ENCODE measurements at places on chromosomes 1 and 21.
A peak's percentile ranks its signal among the peaks of the same experiment; 100 is the strongest.

DNA sequence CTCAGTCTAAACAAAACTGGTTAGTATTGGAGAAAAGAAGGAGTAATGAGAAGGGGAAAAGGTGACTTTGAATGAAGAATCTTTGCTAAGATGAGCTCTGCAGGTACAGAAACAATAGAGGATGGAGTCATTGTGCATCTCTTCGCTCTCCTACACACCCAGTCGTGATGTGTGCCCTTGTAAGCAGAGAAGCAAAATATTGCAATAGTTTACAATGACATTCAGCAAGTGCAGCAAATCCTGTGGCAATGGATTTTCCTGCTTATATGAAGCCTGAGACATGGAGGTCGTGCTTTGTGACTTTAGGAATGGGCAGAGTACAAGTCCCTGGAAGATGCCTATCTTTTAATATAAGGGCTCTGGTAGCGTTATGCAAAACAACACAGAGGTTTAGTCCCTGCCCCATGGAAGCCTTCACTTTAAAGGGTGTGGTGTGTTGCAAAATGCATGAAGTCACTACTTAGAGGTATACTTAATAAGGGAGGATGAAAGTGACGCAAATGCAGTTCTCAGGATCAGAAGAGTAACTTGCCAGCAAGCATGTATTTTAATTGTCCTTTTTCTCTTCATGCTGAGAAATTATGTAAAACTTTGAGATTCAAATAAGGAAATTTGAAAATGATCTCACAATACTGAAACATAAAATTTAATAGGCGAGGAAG lies 88.0 kb upstream of the IVNS1ABP start:
- no peak for DNase-seq

DNA sequence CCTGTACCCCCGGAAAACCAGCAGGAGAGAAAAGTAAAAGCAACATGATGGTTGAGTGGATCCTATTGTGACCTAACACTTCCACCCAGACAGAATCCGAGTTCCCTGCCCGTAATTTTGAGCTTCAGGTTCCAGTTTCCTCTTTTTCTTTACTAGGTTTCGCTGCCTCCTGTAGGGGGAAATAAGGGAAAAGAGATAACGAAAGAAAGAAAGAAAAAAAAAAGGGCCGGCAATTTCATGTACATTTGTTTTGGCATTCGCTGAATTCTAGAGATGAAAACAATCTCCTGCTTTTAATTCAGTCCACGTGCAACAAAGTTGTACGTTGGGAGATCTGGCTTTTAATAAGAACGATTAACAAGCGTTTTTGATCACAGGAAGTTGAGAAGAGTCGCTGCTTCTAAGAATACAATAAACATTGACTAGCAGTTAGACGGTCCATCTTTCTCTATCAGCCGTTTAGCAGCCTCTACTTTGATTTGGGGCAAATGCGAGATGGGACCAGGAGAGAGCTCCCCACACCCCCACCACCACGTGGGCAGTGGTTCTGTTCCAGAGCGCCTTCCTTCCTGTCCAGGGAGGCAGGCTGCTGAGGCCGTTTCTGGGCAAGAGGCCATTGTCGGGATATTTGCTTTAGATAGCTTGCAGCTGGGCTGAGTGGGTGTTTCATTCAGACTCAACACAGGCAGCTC lies 155.9 kb upstream of the RUNX1 start:
- DNase-seq, result peak; percentile 16

- no peak for DNase-seq
Measured at GRCh38 chr21:16421965-16422364, 692.2 kb downstream of the USP25 start.

DNA sequence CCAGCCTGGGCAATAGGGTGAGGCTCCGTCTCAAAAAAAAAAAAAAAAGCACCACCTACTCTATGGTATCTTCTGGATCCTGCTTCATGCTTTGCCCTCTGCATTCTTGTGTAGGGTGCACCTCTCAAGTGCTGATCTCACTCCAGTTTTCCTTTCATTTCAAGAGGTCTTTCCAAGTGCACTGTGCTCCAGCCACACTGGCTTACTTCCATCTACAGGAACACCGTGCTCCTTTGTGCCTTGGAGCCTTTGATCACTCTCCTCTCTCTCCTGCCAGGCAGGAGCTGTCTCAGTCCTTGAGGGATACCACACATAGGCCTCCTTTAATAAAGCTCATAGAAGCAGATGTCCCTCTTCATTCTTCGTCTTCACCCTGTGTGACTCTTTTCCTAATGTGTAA lies 55.4 kb upstream of the GREM2 start:
- no peak for DNase-seq

DNA sequence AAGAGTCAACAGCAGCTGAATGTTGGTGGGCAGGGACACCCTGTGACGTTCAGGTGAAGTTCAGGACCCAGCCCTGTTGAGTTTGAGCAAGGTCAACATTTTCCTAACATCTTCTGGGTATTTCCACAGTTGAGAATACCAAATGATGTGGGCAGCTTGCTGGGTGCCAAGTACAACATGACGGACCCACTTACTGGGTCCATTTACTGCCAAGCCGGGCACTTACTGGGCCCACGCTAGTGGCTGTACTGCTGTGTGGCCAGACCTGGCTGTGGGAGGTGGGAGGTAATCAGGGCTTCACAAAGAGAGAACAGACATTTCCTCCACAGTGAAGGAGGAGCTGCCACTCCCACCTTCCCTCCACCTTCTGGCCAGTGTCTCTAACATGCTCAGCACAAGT lies 99.2 kb downstream of the PSMG1 start:
- DNase-seq, result no peak

DNA sequence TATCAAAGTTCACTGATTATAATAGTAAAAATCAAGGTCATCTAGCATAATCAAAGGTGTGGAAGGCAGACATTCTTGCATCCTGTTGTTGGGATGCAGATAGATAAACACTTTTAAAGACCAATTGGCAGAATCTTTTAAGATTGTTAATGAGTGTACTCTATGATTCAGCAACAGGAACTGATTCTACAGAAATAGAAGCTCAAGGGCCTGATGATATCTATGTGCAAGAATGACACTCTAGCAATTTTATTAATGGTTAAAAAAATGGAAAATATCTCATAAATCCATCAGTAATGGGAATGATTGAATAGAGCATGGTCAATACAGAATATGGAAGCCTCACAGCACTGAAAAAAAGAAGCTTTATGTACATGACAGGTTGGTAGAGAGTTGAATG lies 2.2 kb upstream of the ATP1A4 start:
- DNase-seq, result no peak

GRCh38 chr1:244435562-244436205 lies 16.0 kb downstream of the ADSS2 start:
- no peak for DNase-seq

GRCh38 chr1:41866285-41866684 lies 52.4 kb downstream of the HIVEP3 start:
- DNase-seq, result no peak

- no peak for DNase-seq
Measured at GRCh38 chr1:211082824-211083223, 51.1 kb downstream of the KCNH1 start.

GRCh38 chr1:157147906-157148700 lies 9.9 kb upstream of the ETV3 start:
- DNase-seq, result no peak

- DNase-seq, result no peak
Measured at GRCh38 chr1:153610334-153610733, 2.6 kb downstream of the S100A16 start.

- no peak for DNase-seq
Measured at GRCh38 chr1:14371771-14372497, 226.6 kb upstream of the KAZN start.

- DNase-seq, result no peak
Measured at GRCh38 chr1:17923666-17924065, 168.5 kb downstream of the ACTL8 start.

DNA sequence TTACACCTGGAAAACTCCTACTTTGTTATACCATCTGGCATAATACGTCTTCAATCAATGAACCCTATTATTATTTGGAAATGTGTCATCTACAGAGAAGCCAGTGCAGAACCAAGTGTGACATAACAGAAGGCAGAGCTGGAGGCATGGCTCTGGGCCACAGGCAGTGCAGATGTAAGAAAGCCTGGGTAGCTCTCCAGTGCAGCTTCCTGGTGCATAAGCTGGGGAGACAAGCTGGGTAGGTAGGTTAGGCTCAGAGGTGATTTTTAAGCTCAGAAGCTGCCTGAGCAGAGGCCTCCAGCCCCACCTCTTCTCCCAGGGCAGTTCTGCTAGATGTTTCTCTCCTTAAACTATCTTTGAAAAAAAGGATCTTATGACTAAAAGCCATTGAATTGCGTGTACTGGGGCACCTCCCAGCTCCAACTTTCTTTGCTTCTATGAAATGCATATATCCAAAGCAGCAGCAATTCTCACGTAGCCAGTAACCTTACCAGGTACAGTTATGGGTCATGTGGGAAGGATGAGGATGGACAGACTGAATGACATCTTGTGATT lies 30.7 kb downstream of the AKNAD1 start:
- DNase-seq, result no peak

- DNase-seq, result no peak
Measured at GRCh38 chr1:41396084-41396483, 34.9 kb downstream of the FOXO6 start.

DNA sequence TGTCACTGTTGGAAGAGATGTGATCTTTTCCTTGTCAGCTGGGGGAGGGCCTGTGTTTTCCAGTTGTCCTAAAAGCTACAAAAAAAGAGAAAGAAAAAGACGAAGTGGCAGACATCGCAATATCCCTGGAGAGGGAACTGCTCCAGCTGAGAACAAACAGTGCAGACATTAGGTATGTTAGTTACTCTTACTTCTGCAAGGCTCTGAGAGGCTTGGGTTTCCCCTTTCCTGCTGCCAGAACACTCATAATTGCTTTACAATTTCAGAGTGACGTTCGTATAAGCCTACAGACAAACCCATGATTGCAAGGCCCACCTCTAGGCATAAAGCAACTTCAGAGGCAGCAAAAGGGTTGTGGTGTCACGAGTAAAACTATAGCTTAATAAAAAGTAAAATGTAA lies 31.1 kb downstream of the CD160 start:
- DNase-seq, result no peak

GRCh38 chr1:201406831-201407406 lies 7.8 kb upstream of the LAD1 start:
- no peak for DNase-seq

DNA sequence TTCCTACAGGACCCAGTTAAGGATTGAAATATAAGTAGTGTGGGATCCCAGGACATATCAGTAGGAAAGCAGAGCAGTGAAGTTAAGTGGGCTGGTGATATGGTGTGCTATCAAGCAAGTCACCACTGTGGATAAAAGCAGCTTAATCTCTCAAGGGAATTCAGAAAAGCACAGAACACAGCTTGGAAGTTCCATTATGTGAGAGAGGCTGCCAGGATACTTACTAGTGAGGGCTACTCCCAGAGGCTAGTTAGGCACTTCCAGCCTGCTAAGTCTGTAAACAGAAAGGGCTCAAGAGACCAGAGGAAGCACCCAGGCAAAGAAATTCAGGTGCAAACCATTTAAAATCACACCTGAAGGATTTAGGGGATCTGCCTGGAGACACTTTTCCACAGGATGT lies 18.8 kb upstream of the GRIK1 start:
- DNase-seq, result no peak

- no peak for DNase-seq
Measured at GRCh38 chr1:234311414-234311813, 61.8 kb upstream of the COA6 start.

Data from CD4-positive, alpha-beta T cell treated with Interleukin-17A for 1 hour (primary cell).